Right ventricle myocardium superior (tissue), 1 donor: ENCODE measurements at places on chromosomes 1 and 21.

GRCh38 chr1:90725657-90726424, 8.7 kb upstream of the BARHL2 start:
- no peak for DNase-seq

GRCh38 chr21:45670731-45671130, 27.2 kb downstream of the PCBP3 start:
- DNase-seq, result no peak

DNA sequence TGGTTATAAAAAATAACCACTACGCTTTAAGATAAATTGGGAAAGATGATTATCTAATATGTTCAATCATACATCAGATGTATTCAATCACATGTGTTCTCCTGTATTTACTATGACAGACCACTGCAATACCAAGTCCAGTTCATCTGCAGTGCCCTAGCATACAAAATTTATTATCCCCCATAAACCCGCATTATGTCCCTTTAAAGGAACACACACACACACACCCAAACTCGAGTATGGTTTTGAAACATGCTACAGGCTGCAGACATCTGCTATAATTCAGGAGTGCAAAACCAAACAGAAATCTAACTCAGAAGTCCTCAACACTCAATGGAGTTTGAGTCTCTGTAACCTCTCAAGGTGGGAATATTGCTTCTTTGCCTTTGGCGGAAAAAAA, 14.9 kb downstream of the ODF2L start:
- DNase-seq, result no peak

DNA sequence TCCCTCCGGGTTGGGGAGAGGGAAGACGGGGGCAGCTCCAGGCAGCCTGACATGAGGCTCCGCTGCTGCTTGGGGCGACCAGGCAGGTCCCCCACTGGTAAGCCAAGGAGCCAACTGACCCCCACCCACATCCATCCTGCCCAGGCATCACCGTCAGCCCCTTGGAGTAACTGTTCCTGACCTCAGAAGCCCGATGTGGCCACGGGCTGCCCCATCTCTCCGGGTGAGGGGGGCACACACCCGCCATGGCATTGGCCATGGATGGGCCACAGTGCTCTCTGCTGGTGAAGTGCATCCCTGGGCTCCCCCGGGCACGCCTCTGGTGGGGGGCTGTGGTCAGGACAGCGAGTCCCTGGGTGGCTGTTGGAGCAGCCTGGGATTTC, 100.0 kb downstream of the CRYAA start:
- peak; percentile 35 for DNase-seq
